K562 (cell line): ENCODE measurements at places on chromosomes 3 and 15. TPM values are rescaled to one million over a fixed set of nuclear protein-coding genes. Genes with fewer than 3 reads are reported as not detected.

DNA sequence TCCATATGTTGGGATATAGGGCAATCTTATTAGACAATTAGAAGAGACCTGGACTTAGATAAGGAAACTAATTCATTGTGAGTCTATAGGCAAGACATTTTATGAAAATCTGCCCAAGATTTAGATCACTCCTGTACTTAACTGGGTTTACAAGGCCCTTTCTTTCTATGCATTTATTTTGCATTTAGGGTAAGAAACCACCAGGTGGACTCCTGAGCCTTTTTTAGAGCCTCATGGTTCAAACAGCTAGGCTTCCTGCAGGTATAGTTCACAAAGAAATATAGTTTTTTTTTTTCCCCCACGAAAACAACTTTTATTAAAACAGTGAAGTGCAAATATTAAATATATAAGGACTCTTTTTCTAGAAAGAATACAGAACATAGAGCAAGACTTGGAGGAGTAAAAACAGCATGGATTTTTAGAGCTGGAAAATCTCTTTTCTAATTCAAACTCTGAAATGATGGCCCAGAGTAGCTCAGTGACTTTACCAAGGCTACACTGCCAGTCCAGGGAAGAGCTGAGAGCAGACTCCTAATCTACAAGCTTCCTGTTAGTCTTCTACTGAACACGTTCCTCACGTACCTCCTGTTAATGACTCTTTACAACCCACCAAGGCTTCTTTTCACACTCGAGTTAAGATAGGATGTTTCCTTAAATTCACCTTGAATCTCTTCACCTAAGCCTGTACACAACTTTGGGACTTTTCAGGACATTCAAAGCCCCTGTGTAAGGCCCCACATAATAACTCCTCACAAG, 400.9 kb upstream of the ATP11B start:
- no peak for DNase-seq

GRCh38 chr15:85725564-85725963, 69.2 kb downstream of the KLHL25 start:
- no peak for DNase-seq

DNA sequence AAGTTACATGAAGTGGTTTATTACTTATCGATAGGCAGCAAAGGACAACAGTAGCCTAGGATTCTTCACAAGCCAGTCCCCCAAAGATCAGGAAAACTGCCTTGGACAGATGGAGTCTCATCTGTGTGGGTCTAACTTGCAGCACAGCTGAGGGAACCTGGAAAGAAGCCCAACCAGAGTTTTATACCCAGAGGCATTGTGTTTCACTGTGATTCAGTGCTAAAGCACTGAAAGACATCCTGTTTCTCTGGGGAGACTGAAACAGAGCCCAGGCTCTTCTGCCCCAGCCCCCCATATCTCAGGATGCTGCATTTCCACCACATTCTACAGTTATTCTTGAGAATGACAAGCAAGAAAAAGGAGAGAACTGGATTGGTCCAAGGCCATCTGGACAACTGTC, 48.2 kb upstream of the PYDC2 start:
- no peak for DNase-seq

DNA sequence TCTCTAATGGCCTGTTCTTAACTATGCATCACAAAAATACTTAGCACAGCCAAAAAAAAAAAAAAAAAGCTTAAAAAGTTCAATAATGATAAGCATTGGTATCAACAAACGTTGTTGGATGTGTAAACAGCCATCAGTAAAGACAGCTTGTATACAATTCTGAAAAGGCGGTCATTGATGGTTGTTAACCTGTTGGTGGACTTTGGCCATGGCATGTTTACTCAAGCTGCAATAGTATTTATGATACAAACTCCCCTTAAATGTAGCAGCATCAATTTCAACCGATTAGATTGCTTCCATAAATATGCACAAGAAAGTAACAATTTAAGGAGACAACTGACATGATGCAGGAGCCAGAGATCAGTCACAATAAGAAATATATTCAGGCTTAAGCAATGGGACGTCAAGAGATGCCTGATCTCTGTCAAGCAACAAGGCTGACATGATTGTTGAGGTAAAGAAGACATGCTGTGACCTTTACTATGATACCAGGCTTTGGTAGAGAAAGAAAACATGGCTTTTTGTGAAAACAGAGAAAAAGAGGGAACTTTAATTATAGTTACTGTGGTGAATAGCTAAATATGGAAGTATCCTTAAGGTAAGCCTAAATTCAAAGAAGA, 14.2 kb upstream of the SLC7A14 start:
- DNase-seq: no peak

The GP5 gene
- 0.04 and 0.08 TPM in 2 replicates for polyA plus RNA-seq

- no peak for DNase-seq
Observed at GRCh38 chr3:127043041-127043641, 60.2 kb downstream of the PLXNA1 start.

The MESP2 gene
- 0.37 and 0.47 TPM in 2 replicates for polyA plus RNA-seq

GRCh38 chr15:44883199-44883877, 73.1 kb upstream of the TERB2 start:
- DNase-seq: no peak

- no peak for DNase-seq
Observed at GRCh38 chr3:46289551-46289950, 47.3 kb downstream of the CCR3 start.

The CCDC13 gene
- polyA plus RNA-seq: 0.48 and 0.89 TPM in 2 replicates

The HLTF gene
- 40.8 and 42.4 TPM in 2 replicates for polyA plus RNA-seq

GRCh38 chr3:70049761-70050160, 50.2 kb downstream of the SAMMSON start:
- no peak for DNase-seq

GRCh38 chr15:68885070-68885469, 45.3 kb upstream of the SPESP1 start:
- no peak for DNase-seq

DNA sequence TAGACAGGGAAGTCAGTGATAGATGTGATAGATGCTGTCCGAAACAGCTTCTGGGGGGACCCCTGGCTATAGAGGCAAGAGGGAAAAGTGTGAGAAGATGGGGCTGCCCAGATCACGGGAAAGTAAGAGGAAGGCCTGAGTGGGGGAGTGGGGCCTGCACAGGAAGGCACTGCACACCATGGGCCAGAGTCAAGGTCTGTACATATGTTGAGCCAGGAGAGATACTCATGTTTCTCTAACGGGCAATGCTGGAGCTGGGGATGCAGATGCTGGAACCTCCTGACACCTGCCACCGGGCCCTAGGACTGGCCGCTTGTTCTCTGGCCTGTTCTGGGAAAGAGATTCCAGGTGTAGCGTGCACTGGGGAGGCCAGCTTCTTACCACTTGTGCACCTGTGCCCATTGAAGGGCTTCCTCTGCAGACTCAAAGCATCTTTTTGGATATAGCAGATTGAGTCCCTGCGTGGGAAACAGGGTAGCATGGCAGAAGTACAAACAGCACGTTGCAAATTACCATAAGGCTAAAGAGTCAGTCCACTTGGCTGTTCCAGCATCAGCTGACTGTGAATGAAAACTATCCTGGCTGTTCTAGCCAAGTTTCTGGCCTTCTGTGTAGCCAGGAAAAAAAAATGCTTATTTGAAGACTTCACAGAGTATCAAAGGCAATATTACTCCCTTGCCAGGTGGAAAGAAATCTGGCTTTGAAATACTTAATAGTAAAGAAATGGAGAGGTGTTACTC, 77.1 kb upstream of the GSK3B start:
- no peak for DNase-seq

- DNase-seq: no peak
Observed at GRCh38 chr15:48360841-48361240, 29.6 kb downstream of the DUT start.

- DNase-seq: no peak
Observed at GRCh38 chr15:52288051-52288942, 7.3 kb downstream of the MYO5C start.

DNA sequence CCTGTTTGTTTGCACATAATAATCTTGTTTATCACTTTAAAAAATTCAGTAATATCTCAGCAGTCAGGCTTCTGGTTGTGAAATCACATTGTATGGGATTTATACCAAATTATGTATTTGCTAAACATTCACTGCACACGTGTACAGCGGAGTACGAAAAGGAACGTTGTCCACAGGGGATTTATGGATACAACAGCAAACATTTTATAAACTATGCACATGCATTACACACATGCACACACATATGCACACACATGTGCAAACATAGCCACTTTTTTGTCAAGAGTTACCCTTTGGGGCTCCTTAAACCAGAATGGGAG, 150.5 kb downstream of the LRRK1 start:
- no peak for DNase-seq

GRCh38 chr3:126340943-126341754, 16.1 kb downstream of the KLF15 start:
- DNase-seq: no peak

The GOLGA8J gene
- not detected in 2 replicates for polyA plus RNA-seq

- DNase-seq: no peak
Observed at GRCh38 chr15:67121644-67122605, 56.5 kb downstream of the SMAD3 start.

- DNase-seq: no peak
Observed at GRCh38 chr3:168024537-168024941, 71.2 kb downstream of the GOLIM4 start.

The FAM240A gene
- not detected in 2 replicates for polyA plus RNA-seq

The CPNE4 gene
- polyA plus RNA-seq: not detected in 2 replicates

DNA sequence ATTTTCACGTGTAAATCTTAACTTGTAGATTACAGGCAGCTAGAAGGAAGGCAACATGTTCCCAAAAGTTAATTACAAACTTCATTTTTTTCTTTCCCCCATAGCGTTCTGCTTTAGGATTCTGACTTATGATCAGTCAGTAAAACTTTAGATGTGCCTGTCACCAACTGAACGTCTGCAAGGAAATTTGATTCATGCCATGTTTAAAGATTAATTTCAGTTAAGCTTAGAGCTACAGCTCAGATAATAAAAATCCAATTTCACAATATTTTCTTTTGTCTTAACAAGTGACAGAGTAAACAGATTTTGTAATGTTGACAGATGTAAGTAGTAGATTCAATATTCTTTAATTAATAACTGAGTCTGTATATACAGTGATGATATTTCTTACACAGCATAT, 253.1 kb downstream of the NFKBIZ start:
- DNase-seq: no peak

GRCh38 chr3:141710888-141711616, 27.0 kb upstream of the RNF7 start:
- no peak for DNase-seq

- no peak for DNase-seq
Observed at GRCh38 chr3:7788881-7789280, 712.7 kb upstream of the LMCD1 start.

DNA sequence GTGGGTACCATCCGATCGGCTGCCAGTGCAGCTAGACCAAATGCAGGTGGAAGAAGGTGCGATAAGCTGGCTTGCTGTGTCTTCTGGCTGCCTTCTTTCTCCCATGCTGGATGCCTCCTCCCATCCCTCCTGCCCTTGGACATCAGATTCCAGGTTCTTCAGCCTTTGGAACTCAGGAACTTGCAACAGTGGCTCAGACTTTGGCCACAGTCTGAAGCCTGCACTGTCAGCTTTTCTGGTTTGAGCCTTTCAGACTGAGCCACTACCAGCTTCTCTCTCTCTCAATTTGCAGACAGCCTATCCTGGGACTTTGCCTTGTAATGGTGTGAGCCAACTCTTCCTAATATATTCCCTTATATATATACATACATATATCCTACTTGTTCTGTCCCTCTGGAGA, 485.5 kb downstream of the FHIT start:
- DNase-seq: no peak

- DNase-seq: no peak
Observed at GRCh38 chr15:41010345-41010744, 57.1 kb downstream of the CHAC1 start.

DNA sequence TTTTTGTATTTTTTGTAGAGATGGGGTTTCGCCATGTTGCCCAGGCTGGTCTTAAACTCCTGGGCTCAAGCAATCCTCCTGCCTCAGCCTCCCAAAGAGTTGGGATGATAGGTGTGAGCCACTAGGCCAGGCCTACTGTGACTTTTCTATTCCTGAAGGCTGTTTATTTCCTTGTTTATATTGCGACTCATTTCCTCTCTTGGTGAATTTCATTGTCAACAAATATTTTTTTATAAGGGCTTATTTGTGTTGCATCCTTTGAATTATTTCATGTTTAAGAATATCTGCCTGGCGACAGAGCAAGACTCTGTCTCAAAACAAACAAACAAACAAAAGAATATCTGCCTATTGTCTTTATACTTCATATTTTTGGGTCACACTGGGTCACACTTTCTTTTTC, 29.4 kb upstream of the MCCC1 start:
- DNase-seq: no peak

GRCh38 chr15:56292546-56293316, 49.1 kb upstream of the RFX7 start:
- DNase-seq: no peak

- no peak for DNase-seq
Observed at GRCh38 chr15:64909546-64909945, 2.2 kb upstream of the ANKDD1A start.

GRCh38 chr15:57619746-57620145, 28.0 kb downstream of the MYZAP start:
- no peak for DNase-seq

The MOBP gene
- 0.25 TPM in 1 of 2 replicates, not detected in the other for polyA plus RNA-seq

DNA sequence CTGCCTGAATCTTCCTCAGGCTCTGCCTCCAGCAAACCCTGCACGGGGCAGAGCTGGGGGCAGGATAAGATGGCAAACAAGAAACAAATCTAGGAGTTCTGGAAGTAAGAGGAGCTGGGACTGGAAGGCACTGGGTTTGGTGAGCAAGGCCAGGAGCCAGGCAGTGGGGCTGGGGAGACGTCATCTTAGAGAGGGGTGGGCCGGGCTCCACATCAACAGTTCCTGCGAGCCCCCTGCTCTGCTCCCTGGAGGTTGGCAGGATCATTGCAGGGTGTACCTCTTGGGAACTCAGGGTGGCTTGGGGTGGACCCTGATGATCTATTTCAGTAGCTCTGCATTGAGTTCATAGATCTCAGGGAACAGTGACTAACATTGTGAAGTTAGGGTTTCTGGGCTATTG, 87.3 kb upstream of the PRR23E start:
- DNase-seq: no peak

The AP3B2 gene
- 0.03 and 0.04 TPM in 2 replicates for polyA plus RNA-seq

The GABRG3 gene
- polyA plus RNA-seq: 6.9 and 7.6 TPM in 2 replicates

DNA sequence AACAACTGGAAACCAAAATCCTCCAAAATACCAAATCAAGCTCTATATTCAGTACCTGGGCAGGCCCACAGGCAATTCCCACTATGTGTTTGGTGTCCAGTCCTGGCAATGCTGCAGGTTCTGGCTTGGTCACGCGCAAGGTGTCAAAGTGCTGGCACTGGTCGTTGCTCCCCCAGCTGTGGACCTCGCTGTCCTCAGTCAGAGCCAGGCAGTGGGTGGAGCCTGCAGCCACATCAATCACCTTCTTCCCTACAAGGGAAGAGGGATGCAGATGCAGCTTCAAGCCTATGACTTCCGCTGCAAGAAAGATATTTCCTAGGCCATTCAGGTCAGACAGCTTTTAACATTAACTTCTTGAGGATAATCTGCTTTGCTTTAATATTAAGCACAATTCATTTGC, 61.3 kb downstream of the HERC2 start:
- no peak for DNase-seq

GRCh38 chr3:176785171-176785570, 412.1 kb downstream of the TBL1XR1 start:
- no peak for DNase-seq

GRCh38 chr3:29381595-29381994, 100.7 kb downstream of the RBMS3 start:
- no peak for DNase-seq

- no peak for DNase-seq
Observed at GRCh38 chr3:94694894-94695293, 632.0 kb downstream of the NSUN3 start.

The GPR160 gene
- 5.1 and 6.0 TPM in 2 replicates for polyA plus RNA-seq

GRCh38 chr15:57376696-57377477, 582 bp downstream of the CGNL1 start:
- DNase-seq: no peak
